ENCODE measurements at places on chromosomes 5 and 9.
A peak's percentile ranks its signal among the peaks of the same experiment; 100 is the strongest.

GRCh38 chr9:88076286-88077070 lies 61.8 kb downstream of the SPATA31C2 start:
- peak; percentile 3 for DNase-seq

DNA sequence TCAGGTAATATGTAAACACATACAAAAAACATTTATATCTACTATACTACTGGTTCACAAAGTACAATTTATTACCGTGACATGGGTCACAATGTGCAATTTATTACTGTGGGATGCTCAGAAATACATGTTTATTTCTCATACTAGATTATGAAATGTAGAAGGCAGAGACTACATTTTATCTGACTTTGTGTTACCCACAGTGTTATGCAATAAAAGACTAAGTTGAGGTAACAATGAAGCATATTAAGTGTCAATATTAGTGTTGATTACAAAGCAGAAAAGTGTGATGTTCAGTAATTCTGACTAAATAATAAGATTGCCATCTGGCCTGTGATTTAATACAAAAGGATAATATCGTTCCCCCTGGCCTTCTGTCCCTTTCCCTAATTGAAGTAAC lies 42.4 kb downstream of the CPLANE1 start:
- no peak for DNase-seq

- DNase-seq: no peak
Measured at GRCh38 chr9:91362051-91362611, 413 bp upstream of the AUH start.

GRCh38 chr9:136950656-136951276 lies 1.3 kb upstream of the LCN12 start:
- no peak for DNase-seq

GRCh38 chr5:100505984-100506670 lies 29.0 kb upstream of the FAM174A start:
- peak; percentile 81 for DNase-seq

GRCh38 chr9:106587042-106587441 lies 275.9 kb upstream of the ZNF462 start:
- DNase-seq: no peak

- DNase-seq: no peak
Measured at GRCh38 chr5:107047048-107047447, 623.7 kb downstream of the EFNA5 start.

DNA sequence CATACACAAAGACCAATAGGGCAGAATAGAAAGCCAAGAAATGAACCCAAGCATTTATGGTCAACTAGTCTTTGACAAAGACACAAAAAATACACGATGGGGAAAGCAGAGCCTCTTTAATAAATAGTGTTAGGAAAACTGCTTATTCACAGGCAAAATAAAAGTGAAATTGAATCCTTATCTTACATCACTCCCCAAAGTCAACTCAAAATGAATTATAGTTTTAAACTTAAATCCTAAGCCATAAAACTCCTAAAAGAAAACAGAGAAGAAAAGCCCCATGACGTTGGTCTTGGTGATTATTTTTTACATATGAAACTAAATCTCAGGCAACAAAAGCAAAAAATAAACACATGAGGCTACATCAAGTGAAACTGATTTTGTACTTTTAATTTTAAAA lies 46.8 kb downstream of the CHSY3 start:
- DNase-seq: no peak

DNA sequence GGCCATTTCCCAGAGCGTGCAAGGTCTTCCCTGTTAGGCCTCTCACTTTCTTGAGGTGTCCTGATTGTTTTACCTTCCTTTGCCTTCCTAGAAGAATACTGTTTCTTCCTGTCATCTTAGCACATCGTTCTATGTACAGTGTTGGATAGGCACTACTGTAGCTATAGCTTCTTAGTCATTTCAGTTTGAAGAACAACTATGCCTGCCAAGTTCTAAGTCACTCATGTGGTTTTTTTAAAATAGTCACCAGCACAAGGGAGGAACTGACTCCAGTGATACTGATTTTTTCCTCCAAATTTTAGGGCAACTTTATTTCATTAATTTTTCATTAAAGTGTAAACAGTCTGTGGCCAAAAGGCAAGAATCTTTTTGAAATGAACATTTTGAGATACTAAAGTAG lies 122.4 kb upstream of the NR5A1 start:
- no peak for DNase-seq

GRCh38 chr5:71859515-71859914 lies 140.4 kb downstream of the CARTPT start:
- DNase-seq: no peak

GRCh38 chr5:55036477-55036876 lies 12.4 kb downstream of the GZMK start:
- no peak for DNase-seq

DNA sequence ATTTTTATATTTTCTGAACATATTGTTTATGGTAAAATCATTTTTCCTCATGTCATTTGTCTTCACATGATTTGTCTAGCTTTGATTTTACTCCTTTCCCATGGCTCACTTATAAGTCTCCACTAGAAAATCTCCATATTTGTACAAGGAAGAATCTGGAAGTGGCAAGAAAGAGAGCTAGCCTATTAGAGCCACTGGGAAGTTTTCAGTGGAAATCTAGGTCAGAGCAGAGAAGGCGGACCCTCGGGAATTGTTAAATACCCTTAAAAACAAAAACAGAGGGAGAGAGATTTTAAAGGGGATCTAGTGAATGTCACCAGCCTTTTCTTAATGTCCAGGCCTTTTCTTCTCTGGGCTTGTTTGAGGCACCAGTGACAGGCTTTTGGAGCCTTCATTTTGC lies 56.6 kb downstream of the GRAMD2B start:
- DNase-seq: no peak

DNA sequence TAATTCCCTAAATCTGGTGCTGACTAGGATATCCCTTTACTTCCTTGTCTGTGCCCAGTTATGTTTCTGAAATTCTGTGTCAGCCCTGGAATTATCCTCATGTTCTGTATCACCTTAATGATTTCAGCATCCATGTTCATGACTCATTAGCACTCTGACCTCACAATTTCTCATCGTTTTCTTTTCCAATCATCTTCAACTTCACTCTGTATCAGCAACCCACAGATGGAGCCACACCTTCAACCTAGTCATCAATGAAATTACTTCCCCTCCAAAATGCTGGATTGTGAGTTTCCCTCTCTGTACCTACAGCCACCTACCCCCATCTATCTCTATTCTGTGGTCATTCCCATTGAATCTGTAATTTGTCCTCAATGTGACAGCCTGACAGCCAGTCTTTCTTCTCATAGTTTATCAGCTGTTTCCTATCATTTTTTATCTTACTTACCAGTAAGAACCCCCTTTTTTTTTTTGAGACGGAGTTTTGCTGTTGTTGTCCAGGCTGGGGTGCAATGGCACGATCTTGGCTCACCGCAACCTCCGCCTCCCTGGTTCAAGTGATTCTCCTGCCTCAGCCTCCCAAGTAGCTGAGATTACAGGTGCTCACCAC lies 3.1 kb upstream of the IL6ST start:
- DNase-seq: no peak

- DNase-seq: peak; percentile 41
Measured at GRCh38 chr5:141245250-141245717, at the start of gene PCDHB15. TSS of gene PCDHB15 (plus strand) at chr5:141245395. CDS start at chr5:141245579, 184 bp downstream.

- DNase-seq: no peak
Measured at GRCh38 chr9:136296434-136297015, 7.4 kb downstream of the CCDC187 start.

- DNase-seq: no peak
Measured at GRCh38 chr5:32390819-32391591, 53.5 kb downstream of the ZFR start.

- DNase-seq: peak; percentile 74
Measured at GRCh38 chr9:94726495-94727191, at the start of gene AOPEP. TSS of gene AOPEP (plus strand) at chr9:94726699. CDS start at chr9:94759784, 33,085 bp downstream.

- DNase-seq: no peak
Measured at GRCh38 chr9:35748242-35748857, 678 bp downstream of the GBA2 start.

GRCh38 chr5:100790170-100790665 lies 112.9 kb downstream of the ST8SIA4 start:
- DNase-seq: no peak

DNA sequence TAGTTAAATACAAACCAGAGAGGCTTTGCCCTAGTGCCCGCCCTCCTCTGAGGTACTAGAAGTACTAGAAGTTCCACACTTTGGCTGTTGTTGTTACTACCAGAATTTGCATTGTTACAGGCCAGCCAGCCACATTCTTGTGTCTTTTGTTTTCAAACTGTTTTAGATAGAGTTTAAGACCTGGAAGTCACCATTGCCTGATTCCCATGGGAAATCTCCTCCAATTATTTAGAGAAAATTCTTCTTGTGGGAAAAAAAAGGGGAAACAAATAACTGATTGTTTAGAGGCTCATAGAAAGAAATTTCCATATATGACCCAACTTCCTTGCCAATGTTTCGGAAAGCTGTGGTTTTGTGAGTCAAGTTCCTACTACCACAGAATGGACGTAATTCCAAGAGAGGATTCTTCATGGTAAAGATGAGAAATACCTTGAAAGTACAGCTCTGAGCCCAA lies 252.2 kb downstream of the GOLPH3 start:
- DNase-seq: no peak

DNA sequence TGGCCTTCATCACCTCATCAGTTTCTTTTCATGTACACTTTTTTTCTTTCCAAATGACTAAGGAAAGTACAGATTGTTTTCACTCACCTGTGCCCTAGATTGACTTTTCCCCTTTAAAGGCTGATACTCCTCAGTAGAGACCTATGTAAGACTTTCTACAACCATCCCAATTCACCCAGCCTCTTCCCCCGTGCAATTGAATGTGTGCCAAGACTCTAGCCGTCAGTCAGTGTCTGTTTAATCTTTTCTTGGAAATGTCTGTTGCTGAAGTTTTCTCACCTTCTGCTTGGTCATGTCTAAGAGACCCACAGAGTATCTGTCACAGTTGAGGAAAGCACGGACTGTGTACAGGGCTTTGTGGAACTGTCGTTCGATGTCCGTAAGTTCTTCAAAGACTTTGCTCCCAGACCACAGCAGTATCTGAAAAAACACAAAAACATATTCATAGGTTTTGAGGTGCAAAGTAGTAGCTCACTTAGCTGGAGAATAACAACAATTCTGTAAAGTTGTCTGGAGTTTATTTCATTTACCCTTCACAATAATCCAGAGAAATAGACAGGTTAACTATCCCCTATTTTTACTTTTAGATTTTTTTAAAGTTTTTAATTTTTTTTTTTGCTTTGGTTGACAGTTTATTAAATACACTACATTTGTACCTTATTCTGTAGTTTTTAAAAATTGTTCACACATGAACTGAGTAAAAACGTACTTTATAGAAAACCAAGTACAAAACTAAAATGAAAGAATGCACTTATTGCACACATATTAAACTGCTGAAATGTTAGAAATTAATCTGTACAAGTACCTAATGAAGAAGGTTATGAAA lies 13.6 kb downstream of the PDE6A start:
- no peak for DNase-seq

GRCh38 chr9:4640027-4640426 lies 22.1 kb upstream of the PLPP6 start:
- no peak for DNase-seq

DNA sequence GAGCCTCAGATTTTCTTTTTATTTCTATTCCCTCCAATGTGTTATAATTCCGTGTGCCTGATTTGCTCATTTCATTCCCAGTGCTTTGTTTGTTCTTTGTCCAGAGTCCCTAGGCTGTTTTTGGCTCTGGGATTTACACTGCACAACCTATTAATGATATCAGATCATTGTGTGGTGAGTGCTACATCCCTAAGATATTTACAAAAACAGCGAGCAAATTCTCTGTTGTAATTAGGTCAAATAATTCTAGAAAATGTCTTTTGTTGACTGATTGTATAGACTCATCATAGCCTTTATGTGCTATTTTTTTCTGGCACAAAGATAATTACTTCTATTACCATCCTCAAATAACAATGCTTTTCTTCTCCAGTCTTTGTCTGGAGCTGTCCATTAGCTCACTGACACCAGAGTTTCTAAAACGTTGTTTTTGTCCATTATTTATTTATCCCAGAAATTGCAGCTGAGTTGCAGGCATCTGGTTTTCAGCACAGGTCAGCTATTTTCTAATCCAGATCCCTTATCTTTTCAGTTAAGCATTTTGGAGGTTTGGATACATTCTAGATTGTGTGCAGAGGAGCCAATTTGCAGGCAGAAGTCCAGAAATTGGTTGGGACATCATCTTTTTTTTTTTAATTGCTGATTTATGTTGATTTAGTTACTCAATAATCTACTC lies 379.9 kb upstream of the DMAC1 start:
- DNase-seq: no peak

DNA sequence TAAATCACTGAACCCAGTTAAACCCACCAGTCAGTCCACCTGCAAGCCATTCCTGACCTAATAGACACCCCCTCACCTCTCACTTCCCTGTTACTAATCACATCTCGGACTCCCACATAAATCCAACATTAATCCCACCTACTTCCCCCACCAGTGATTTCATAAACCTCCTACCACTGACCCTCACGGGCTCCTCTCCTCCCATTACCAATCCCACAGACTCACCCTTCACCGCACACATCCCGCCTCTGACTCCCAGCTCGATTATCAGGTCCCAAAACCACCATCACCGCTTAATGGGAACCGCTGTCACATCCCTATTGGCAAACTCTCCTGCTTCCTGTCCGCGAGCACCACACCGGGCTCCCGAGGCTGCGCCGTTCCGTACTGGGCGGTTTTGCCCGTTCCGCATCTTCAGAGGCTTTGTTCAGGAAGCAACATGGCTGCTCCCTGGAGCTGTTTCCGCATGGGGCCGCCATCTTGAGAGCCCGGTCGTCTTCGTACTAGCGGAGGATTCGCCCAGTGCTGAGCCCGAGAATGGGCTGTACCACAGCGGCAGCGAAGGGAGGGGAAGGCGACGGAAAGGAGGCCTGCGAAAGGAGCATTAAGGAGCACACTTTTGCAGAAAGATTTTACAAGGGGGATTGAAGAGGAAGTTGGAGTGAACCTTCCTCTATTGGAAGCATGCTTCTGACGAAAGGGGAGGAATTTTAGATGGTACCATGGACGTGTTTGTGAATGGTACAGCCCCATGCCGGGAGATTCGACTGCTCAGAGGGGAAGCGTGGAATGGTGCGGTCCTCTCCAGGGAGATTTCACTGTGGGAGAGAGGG lies at the start of gene ZNF300:
Gene ZNF300, minus strand, starts transcription at position 502 of the 833 bp plus-strand sequence. CDS start 1,825 bp downstream, outside the sequence.
- DNase-seq: peak; percentile 84

- no peak for DNase-seq
Measured at GRCh38 chr9:70784456-70784855, 337.0 kb downstream of the TRPM3 start.

DNA sequence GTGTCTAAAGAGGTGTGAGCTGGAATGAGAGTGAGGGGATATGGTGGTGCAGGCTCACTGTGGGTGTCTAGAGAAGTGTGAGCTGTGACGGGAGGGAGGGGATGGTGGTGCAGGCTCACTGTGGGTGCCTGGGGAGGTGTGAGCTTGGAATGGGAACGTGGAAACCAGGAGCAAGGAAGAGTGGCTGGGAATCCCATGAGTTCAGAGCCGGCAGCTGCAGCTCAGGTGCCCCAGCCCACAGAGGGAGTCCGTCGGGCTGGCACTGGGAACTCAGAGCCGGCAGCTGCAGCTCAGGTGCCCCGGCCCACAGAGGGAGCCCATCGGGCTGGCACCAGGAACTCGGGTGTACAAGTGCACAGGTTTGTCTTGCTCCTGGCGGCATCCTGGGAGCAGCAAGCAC lies 45.6 kb downstream of the IRX2 start:
- DNase-seq: no peak

- peak; percentile 58 for DNase-seq
Measured at GRCh38 chr9:15469406-15469805, 41.4 kb downstream of the PSIP1 start.

- DNase-seq: no peak
Measured at GRCh38 chr5:158308429-158309025, 449.6 kb upstream of the CLINT1 start.

GRCh38 chr9:107007402-107007801 lies 144.4 kb downstream of the ZNF462 start:
- no peak for DNase-seq

Data from NCI-H446 (cell line).